ENCODE measurements at places on chromosomes 1 and 21. TPM values are rescaled to one million over a fixed set of nuclear protein-coding genes. Genes with fewer than 3 reads are reported as not detected.

METTL18 gene
- total RNA-seq, result 10.0 TPM

DAB1 gene
- not detected for total RNA-seq

COL6A2 gene
- 110 TPM for total RNA-seq

LSS gene
- 82.2 TPM for total RNA-seq

ILF2 gene
- total RNA-seq, result 97.6 TPM

ODR4 gene
- 24.4 TPM for total RNA-seq

FCRLB gene
- 3.6 TPM for total RNA-seq

KCNN3 gene
- total RNA-seq, result not detected

All from natural killer cell (primary cell).